ENCODE measurements at places on chromosomes 13 and 19.

- DNase-seq = no peak
Observed at GRCh38 chr13:27997904-27998522, 9.5 kb upstream of the URAD start.

DNA sequence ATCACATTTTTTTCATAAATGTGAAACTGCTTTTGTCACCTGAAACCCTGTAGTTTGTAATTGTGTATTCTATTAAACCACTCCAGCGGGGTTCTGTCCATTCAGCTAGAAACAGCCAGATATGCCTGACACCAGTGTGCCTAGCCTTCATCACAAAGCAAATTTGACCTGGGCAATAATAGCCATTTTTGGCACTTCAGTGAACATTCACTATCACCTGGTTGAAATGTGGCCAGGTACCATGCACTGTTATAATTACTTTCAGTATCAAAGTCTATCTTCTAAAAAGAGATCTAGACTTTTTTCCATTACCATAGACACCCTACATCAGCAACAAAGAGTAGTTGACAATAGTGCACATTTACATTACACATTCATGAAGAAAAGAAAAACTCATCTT, 64.5 kb downstream of the ZNF257 start:
- DNase-seq = no peak

DNA sequence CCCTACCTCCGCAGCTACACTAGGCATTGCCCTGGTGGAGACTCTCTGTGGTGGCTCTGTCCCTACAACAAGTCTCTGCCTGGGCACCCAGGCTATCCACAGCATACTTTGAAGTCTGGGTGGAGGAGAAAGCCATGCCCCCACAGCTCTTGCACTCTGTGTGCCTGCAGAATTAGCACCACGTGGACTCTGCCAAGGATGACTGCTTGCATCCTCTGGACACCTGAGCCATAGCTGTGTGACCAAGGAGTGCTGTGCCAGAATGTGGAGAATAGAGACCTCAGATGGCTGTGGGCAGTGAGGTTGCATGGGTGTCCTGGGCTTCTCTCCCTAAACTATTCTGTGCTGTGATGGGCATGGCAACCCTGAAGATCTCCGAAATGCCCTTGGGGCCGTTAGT, 21.2 kb upstream of the MCF2L start:
- no peak for DNase-seq

DNA sequence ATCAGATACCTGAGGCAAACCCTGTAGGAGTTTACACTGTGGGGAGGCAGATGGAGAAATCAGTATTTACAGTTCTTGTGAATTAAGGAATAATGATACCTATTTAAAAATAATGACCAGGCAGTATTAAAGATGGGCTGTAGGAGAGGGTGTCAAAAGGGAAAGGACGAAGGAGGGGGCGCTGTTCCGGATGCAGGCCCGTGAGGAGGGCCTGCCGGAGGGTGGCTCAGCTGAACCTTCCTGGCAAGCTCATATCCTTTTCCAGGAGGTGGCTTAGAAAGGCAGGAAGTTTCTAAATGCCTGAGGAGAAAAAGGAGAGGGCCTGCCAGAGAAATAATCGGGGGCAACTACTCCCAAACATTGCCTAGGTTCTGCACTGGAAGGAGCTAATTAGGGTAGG, 46.6 kb downstream of the MBNL2 start:
- DNase-seq = no peak

- no peak for DNase-seq
Observed at GRCh38 chr19:41879080-41879479, 2.0 kb downstream of the CD79A start.

- no peak for DNase-seq
Observed at GRCh38 chr13:29369060-29369743, 226.3 kb downstream of the SLC7A1 start.

DNA sequence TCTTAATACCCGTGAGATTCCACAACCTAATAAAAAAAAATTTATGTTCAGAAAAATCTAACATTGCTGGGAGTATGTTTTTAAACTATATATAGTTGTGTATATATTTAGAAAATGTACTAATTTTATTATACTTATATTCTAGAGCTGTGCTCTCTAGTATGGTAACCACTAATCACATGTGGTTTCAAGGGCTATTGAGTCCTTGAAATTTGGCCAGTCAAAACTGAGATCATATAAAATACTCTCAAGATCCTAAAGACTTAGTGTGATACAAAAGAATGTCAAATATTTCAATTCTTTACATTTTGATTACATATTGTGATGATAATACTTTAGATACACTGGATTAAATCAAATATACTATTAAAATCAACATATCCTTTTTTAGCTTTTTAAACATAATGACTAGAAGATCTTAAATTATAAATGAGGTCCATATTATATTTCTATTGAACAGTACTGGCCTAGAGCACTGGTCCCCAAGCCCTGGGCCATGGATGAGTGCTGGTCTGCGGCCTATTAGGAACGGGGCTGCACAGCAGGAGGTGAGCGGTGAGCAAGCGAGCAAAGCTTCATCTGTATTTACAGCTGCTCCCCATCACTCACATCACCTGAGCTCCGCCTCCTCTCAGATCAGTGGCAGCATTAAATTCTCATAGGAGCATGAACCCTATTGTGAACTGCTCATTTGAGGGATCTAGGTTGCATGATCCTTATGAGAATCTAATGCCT, 176.5 kb upstream of the NBEA start:
- DNase-seq = no peak

DNA sequence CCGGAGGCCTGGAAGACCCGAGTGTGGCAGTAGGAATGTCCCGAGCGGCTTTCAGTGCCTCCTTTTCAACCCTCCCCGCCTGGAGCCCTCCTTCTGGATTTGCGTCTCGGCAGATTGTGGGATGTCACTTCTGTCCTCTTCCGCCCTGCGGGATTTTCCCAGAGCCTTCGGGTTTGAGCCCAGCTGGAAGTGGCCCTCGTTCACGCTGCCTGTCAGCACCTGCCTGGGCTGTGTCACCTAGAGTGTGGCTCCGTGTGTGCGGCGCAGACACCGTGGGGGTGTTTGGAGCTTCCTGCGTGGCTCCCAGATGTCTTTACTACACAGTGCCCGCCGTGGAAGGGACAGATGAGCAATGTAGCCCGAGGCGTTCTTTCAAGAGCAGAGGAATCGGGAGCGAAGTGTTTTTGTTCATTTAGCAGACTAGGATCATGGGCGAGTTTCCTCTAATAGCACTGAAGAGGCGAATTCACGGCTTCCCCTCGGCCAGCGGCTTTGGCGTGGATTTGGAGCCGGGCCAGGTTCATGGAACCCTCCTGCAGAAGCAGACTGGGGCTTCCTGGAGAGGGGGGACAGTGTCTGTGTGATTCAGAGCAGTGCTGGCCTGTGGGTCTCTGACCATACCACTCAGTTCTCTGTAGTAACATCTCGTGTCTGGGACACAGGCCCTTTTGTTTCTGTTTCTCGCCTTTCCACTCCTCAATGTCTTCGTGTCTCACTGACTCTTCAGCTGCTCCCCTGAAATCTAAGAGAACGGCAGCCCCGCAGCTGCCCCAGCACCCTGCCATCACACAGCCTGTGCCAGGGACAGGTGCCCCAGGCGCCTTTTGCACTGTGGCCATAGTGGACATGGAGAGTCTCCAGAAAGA, 68.0 kb downstream of the KDM4B start:
- DNase-seq = no peak

DNA sequence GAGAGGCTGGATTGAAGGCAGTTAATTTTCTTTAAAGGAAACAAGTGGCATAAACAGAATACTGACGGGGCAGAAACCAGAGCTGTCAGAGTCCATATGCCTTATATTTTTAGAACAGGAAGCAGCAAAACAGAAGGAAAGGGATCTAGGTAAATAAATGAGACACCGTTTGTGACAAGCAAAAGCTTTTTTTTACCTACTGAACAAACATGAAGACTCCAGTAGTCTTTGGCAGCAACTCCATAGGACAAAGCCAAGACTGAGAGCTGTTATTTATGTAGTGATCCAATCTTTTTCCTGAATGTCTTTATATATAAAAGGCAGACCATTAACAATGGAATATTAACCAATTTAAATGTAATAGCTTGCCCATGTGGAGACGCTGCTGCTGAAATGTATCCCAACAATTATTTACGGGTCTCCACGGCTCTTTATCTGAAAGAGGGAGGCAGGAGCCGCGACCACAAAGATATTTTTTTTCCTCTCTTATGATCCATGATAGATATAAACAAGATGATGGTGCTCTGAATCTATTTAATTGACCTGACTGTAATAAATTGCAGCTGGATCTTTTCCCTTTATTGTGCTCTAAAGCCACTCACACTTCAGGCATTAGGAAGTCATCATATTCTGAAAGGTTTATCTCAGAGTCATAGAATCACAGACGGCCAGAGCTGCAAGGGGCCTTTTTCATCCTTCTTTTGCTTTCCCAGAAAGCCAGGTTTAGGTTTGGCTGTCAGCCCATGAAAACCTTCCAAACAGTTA, 687.8 kb downstream of the EFNB2 start:
- DNase-seq = no peak

DNA sequence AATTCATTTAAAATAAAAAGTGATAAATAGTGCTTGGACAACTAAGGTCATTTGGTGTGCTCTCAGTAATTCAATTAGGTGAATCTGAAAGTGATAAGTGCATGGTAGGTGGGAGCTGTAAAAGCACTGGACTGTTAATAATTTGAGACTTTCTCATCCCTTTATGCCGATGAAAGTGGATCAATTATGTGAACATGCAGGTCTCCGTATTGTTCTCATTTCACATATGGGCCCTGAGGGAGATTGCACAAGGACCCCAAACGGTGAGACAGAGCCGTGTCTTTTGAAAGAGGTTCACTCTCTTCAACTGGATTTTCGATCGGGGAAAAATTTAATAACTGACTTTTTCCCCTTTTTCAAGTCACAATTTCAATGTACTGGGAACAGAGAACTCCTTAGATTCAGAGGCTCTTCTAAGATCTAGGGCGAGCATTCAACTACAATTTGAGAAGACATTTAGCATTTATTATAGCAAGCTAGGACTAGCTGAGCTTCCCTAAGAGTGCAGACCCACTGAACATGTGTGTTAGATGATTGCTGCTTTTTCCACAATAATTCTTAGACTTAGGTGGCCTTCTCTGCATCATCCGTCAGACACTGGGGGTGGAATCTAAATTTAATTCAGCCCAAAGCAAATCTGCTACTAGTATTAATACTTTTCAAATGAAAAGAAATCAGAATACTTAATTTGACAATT, 347.6 kb downstream of the OXGR1 start:
- DNase-seq = no peak

- no peak for DNase-seq
Observed at GRCh38 chr19:53182202-53182601, 11.0 kb downstream of the ZNF665 start.

All from central memory CD8-positive, alpha-beta T cell (primary cell).